ENCODE measurements at places on chromosomes 5 and 9.

DNA sequence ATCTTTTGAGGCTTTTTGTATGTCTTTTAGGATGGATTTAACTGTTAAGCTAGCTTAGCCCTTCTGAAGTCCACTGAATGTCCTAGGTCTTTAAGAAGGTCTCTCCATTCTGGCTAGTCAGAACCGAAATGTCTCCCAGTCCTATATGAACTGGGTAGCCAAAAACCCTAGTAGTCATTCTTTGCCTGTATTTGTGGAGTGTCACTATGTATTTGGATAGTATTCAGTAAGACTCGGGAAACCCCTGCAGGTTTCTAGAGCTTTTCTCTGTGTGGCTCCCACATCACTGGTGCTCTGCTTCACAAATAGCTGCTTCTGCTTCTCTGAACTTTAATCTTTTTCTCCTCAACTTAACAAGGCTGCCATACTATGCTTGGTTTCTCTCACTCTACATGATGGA, 68.0 kb downstream of the RIC1 start:
- DNase-seq, result no peak

GRCh38 chr5:72380492-72381274, 60.5 kb downstream of the PTCD2 start:
- DNase-seq, result peak; percentile 45

DNA sequence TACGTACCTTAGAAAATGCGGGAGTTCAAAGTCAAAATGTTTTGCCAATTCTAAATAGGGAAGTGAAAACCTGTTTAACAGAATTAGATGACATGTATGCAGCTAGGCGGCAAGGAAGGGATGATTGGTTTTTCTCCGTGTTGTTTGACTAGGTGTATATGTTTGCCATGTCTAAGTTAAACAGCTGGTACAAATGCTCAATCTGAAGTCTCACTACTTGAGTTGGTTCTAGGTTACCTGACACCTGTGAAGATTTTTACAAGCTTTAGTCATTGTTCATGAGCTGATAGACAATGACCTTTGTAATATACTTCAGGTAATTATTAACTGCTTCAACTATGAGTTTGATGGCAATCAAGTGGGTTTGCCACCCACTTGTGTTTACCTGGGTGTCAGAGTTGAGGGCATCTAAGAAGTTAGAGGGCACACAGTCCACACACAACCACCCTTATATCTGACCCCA, 74.3 kb downstream of the SLC44A1 start:
- no peak for DNase-seq

DNA sequence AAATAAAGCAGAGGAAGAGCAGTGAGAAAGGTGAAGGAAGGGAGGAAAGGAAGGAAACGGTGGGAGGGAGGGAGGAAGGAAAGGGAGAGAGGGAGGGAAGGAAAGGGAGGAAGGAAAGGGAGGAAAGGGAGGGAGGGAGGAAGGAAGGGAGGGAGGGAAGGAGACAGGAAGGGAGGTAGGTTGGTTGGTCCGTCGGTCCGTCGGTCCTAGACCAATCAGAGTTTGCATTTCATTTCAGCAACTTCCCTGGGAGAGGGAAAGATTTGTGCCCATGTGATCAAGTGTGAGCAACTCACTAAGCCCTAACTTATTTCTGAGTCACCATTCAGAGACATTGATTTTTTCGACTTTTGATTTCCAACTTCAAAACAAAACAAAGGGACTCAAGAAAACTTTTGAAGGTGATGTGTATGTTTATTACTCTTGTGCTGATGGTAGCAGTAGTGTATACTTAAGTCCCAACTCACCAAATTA, 18.8 kb downstream of the NANS start:
- DNase-seq, result no peak
